ENCODE measurements at places on chromosomes 5 and 9.
A peak's percentile ranks its signal among the peaks of the same experiment; 100 is the strongest.

DNA sequence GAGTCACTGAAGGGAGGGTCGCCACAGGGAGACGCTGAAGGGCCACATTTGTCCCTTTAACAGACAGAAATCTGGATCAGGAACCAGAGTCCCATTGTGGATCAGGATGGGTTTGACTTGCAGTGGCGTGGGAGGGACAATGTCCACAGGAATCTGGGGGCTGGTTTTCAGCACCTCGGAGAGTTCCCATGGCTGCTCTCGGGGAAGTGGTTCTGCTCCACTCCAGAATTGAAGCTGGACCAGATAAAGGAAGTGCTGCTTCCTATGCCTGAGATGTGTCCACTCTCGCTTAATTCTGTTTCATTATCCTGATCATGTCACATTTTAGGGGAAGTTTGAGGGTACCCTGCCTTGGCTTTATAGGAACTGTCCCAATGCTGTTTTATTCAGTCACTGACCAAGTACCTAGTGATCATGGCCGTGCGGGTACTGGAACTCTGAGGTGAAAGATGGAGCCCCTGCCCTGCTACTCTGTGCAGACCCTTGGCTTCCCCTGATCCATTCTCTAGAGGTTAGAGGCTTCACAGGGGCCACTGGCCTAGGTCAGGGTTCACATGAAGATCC is 28.7 kb downstream of the ENHO start:
- H3K27me3 ChIP-seq: no peaks in the 10 kb centered on the region
- no peak for DNase-seq
- no peak overlapping the region for H3K4me3 ChIP-seq

GRCh38 chr9:107008011-107008410 is 145.0 kb downstream of the ZNF462 start:
- H3K4me3 ChIP-seq: no peak overlapping the region
- no peaks in the 10 kb centered on the region for H3K36me3 ChIP-seq
- H3K27ac ChIP-seq: no peak overlapping the region
- DNase-seq: no peak

DNA sequence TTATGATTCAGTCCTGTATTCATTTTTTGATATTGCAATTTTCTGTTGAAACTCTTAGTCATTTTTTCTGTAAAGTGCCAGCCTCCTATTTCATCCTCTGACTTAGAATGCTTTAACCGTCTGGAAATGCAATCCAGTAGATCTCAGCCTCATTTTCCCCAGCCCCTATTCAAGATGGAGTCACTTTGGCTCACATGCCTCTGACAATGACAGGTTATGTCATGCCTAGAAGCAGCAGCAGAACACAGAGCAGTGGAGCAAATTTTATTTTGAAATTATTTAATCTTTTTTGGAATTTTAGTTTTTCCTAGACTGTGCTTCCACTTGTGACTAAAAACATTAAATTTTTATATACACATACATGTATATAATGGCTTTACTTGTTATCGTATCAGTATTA is 1053.2 kb downstream of the TAF11L14 start:
- no peaks in the 10 kb centered on the region for H3K36me3 ChIP-seq
- H3K4me3 ChIP-seq: no peak overlapping the region
- H3K27ac ChIP-seq: no peak overlapping the region
- no peaks in the 10 kb centered on the region for H3K27me3 ChIP-seq

GRCh38 chr5:180689071-180689694 is 39.8 kb upstream of the FLT4 start:
- peak overlapping the region; percentile 3 for H3K4me3 ChIP-seq
- H3K4me1 ChIP-seq: peaks cover 9% of the 10 kb centered on the region
- H3K27me3 ChIP-seq: no peaks in the 10 kb centered on the region
- H3K27ac ChIP-seq: peak overlapping the region; percentile 40

DNA sequence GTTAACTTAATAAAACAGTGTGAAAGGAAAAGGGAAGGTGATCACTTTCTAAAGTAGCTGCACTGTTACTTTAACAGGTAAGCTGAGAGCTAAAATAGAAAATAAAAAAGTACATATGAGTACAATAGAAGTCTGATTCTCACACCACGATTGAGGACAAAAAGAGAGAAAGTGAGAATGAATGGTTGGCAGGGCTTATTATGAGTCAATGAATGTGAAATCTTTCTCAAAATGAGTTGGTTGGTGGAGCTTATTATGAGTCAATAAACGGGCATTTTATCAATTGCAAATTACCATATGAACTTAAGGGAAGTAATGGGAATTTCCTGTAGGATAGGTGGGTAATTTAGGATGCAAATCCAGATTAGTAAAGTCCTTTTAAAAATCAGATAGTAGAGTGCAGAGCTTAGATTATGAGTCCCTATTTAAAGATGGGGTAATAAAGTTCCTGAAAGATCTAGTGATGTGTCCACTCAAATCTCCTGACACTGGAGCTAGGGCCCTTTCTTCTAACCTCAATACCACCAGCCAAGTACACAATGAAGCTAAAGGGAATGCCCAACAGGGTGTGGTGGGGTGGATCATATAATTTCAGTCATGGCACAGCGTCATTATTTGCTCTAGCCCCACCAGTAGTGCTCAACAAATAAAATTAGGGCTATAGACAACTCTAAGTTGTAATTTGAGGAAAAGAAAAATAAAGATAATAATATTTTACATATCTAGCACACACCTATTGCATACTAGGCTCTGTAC is 21.1 kb upstream of the TLR4 start:
- DNase-seq: no peak
- no peaks in the 10 kb centered on the region for H3K27me3 ChIP-seq
- H3K4me3 ChIP-seq: no peak overlapping the region
- no peak overlapping the region for H3K27ac ChIP-seq
- H3K4me1 ChIP-seq: no peaks in the 10 kb centered on the region
- H3K36me3 ChIP-seq: no peaks in the 10 kb centered on the region

DNA sequence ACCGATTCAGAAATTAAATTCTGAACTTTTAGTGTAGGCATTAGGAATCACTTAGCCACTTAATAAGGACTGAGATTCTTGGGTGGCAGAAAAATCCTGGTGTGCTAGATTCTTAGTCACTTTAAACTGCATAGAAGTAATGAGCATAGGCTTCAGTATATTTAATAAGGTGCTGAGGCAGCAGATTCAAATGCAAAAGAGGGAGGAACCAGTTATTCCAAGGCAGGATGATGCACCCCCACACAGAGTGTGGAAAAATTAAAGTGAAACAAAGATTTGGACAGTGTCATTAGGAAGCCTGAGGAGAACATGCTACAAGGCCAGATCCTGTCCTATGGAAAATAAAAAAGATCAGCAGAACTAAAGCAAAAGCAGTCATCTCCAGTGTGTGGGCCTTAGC is 217.7 kb downstream of the PJA2 start:
- no peak overlapping the region for H3K4me3 ChIP-seq
- H3K36me3 ChIP-seq: no peaks in the 10 kb centered on the region
- no peak overlapping the region for H3K27ac ChIP-seq
- DNase-seq: no peak

GRCh38 chr9:92035146-92035545 is 80.1 kb downstream of the SPTLC1 start:
- no peak overlapping the region for H3K4me3 ChIP-seq
- no peak for DNase-seq
- H3K36me3 ChIP-seq: peaks cover 44% of the 10 kb centered on the region

- no peak overlapping the region for H3K4me3 ChIP-seq
- no peak overlapping the region for H3K27ac ChIP-seq
- no peaks in the 10 kb centered on the region for H3K4me1 ChIP-seq
- no peaks in the 10 kb centered on the region for H3K36me3 ChIP-seq
Measured at GRCh38 chr5:82879089-82879488, 198.1 kb downstream of the TMEM167A start.

- no peak overlapping the region for H3K27ac ChIP-seq
- no peak overlapping the region for H3K4me3 ChIP-seq
- H3K36me3 ChIP-seq: no peaks in the 10 kb centered on the region
- peaks cover 4% of the 10 kb centered on the region for H3K4me1 ChIP-seq
Measured at GRCh38 chr9:847505-847904, 6.0 kb downstream of the DMRT1 start.

GRCh38 chr9:71746758-71747125 is 21.6 kb downstream of the CEMIP2 start:
- H3K36me3 ChIP-seq: peaks cover 43% of the 10 kb centered on the region
- no peaks in the 10 kb centered on the region for H3K27me3 ChIP-seq
- no peaks in the 10 kb centered on the region for H3K4me1 ChIP-seq
- no peak for DNase-seq
- no peak overlapping the region for H3K4me3 ChIP-seq

DNA sequence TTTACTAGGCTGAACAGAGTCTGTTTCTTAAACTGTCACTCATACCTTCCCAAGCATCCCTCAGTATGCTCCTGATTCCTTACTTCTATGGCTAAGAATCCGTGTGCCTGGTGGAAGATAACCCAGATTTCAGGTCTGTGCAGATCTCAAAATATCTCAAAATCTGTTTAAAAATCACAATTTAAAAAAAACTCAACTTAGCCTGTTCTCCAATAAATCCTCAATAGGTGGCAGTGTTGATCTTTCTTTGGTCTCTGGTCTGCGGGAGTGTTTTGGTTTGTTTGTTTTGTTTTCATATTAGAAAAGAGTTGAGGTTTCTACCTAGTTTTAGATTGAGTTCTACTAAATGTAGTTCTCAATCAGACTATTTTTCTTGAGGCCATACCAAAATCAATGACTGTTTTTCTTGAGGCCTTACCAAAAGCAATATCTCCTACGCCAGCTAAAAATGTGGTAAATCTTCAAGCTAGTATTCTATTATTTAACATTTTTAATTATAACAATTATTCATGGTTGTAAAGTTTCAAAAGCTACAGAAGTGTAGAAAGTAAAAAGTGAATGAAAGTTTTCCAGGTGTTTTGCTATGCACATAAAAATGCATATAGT is 57.9 kb downstream of the TGFBR1 start:
- H3K27ac ChIP-seq: no peak overlapping the region
- DNase-seq: no peak
- H3K36me3 ChIP-seq: no peaks in the 10 kb centered on the region
- H3K4me3 ChIP-seq: no peak overlapping the region
- H3K27me3 ChIP-seq: no peaks in the 10 kb centered on the region

GRCh38 chr9:34343605-34344004 is 14.2 kb downstream of the NUDT2 start:
- peaks cover 40% of the 10 kb centered on the region for H3K36me3 ChIP-seq
- H3K4me3 ChIP-seq: no peak overlapping the region
- H3K4me1 ChIP-seq: no peaks in the 10 kb centered on the region
- no peak for DNase-seq
